ENCODE measurements at places on chromosomes 7 and 10. TPM values are rescaled to one million over a fixed set of nuclear protein-coding genes. Genes with fewer than 3 reads are reported as not detected.

GRCh38 chr7:46243406-46243805 is 322.3 kb upstream of the IGFBP3 start:
- no peak for DNase-seq

- peak; percentile 13 for DNase-seq
Observed at GRCh38 chr7:27547401-27547800, 115.3 kb downstream of the HIBADH start.

DNA sequence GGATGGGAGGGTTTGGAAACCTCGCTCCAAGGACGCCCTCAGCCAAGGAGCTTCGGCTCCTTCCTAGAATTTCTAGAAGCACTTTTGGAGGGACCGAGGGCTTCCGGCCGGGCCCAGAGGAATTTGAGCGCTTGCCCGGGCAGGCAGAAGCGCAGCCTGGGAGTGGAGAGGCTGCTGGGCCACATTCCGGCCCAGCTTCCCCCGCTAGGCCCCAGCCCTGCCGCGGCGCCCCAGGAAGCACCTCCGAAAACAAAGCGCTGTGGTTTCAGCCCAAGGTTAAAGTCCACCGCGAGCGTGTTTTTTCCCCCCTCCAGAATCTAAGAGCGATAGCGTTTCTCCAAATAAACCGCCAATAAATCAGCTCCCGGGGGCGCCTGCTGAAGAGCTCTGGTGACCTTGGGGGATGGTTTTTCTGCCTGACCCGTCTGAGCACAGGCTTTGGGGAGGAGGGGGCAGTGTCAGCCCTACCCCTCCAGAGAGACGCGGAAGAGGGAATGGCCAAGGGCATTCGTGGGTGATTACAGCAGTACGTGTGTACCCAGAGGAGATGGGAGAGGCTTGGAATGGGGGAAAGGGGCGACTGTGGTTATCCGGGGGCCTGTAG is 5.7 kb upstream of the TNRC18 start:
- peak; percentile 85 for DNase-seq

DNA sequence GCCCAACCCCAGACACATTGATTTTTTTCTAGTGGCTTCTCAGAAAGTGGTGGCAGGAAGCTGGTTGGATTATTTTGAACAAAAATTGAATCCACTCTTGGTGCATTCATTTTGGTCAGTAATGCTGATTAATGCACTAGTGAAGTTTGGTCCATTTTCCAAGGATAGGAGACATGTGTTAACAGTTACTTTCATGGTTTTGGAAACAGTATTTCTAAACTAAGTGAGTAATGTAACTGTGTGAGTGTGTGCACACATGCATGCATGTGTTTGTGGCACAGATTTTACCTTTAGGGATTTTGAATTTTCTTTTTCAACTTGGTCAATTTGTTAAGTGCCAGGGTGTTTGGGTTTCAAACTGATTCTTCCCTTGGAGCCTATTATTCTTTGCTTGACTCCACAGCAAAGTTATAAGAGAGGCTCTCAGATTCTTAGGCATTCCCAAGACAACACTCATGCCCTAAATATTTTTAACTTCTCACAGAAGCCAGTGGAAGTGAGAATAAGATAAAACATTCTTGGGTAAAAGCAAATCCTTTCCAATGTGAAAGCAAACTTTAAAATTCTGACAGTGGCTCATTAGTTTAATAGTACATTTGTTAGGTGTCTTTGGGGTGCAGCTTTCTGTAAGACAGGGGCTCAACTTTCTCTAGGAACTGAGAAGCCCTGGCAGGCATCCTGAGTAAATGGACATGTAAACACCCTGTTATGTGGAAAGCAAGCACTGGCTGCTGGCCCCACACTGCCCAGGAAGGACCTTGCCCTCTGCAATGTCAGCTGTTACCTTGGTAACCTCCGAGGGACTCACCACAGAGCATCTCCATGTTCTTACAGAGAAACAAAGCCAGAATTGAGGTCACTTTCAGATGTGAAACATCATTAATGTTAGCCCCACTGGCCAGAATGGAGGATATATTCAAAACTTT is 68.4 kb downstream of the ASAH2B start:
- DNase-seq, result peak; percentile 75

DNA sequence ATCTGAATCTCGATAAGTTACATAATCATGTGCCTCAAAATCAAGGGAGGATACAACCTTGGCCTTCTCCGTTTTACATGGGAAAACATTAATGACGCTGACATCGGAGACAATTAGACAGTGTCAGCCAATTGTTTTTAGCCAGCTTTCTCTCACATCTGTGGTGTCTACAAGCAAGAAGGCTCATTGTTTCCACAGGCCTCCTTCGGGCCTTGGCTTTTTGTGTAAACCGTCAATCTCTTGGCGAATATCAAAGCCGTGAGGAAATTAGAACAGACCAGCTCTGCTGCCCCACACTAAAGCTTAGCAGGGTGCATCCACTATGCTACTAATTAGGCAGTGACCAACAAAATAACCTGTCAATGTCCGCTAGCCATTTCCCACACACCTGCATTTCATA is 43.2 kb downstream of the VAX1 start:
- no peak for DNase-seq

GRCh38 chr7:146656988-146657387 is 540.4 kb downstream of the CNTNAP2 start:
- no peak for DNase-seq

The SRPK2 gene
- total RNA-seq, result 44.7 TPM

The AGR2 gene
- total RNA-seq, result 343 TPM

The ATOH7 gene
- total RNA-seq, result 0.54 TPM
